Liver (tissue), 10 donors: ENCODE measurements at places on chromosomes 2 and 18.

DNA sequence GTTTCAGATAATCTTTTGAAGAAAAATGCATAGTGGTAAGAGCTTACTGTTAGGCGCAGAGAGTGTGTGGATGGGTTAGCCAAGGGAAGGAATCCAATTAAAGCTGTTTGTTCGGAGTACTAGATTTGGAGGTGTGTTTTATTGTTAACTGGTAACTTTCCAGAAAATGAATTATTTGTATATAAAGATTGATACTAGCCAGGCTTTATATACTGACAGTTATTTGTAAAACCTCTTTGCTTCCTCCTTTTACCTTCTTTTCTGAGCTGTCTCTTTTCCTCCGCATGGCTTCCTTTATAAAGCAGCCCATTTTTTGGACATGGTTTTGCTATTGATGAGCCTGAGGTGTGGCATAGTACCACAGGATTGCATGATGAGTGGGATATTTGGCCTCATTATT is 25.6 kb downstream of the SPTBN1 start:
- DNase-seq, result no peak

- no peak for DNase-seq
These were observed 4.2 kb downstream of the KYNU start for GRCh38 chr2:142881619-142882018.

DNA sequence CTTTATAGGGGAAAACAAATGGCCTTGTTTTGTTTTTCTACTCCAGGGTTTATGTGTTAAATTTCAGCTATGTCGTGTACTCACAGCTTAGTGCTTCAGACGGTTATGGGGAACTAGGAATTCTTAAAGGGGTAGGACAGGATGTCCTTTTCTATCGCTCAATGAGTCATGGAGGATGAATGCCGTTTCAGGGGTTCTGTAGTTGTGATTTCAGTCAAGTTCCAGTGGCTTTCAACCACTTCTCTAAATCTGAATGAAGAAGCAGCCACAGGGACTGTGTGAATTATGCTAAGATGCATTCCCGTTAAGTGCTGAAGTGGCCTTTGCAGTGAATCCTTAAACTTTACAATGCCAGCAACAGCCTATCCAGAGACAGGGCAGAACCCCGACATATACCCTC is 1231.7 kb upstream of the ZEB2 start:
- no peak for DNase-seq

DNA sequence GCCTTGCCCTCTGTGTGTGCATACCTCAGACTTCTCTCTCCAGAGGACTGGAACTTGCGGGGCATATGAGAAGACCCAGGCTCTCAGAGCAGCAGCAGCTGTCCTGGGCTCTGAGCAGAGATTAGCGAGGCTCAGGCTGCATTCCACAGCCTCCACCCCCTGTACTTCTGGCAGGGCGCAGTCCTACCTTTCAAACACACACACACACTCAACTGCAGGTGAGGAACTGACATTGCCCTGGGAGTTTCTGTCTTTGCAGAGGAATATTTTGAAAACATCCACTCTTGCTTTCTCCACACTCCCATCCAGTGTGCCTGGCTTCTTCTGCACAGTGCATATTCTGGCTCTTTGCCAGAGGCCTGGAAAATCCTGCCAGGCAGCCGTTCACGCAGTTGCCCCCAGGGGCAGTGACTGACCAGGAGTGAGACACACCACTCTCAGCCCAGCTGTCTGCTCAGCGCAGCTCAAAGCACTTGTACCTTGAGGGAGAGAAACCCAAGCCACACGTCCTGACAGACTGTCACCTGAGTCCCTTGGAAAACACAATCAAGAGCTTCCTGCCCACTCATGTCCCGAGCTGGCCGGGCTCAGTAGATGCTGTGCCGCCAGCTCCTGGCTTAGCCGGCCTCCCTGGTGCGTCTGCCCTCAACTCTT is 460.8 kb downstream of the RNF144A start:
- no peak for DNase-seq

GRCh38 chr2:237520290-237520689 is 33.2 kb downstream of the MLPH start:
- DNase-seq, result no peak

DNA sequence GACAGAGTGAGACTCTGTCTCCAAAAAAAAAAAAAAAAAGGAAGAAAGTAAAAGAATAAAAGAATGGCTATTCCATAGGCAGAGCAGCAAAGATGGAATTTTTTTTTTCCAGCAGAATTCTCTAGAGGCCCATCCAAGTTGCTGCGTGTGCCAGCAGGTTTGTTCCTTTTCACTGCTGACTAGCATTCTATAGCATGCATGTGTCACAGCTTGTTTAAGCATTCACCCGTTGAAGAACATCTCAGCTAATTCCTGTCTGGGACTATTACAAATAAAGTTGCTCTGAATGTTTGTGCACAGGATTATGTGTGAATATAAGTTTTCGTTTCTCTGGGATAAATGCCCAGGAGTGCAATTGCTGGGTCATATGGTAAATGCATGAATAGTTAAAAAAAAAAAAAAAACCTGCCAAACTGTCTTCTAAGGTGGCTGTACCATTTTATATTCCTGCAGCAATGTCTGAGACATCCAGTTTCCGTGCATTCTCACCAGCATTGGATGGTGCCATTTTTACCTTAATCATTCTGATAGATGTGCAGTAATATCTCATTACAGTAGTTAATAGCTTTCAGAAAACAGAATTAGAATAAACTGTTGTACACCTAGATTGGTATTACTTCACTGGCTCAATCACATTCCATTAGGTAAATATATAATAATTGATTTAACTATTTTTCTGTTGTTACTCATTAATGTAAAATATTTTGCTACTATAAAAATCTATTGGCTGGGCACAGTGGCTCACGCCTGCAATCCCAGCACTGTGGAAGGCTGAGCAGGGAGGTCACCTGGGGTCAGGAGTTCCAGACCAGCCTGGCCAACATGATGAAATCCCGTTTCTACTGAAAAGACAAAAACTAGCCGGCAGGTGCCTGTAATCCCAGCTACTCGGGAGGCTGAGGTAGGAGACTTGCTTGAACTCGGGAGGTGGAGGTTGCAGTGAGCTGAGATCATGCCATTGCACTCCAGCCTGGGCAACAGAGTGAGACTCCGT is 47.5 kb upstream of the ASAP2 start:
- no peak for DNase-seq

DNA sequence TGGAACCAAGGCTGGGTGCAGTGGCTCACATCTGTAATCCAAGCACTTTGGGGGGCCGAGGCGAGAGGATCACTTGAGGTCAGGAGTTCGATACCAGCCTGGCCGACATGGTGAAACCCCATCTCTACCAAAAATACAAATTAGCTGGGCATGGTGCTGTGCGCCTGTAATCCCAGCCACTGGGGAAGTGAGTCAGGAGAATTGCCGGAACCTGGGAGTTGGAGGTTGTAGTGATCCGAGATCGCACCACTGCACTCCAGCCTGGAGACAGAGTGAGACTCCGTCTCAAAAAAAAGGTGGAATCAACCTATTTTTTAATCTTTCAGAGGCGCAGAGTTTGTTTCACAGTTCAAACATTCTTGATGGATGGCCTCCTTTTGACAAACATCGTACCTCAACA is 24.5 kb upstream of the ATP8B1 start:
- DNase-seq, result no peak

- no peak for DNase-seq
These were observed 95.7 kb downstream of the BIRC6 start for GRCh38 chr2:32452338-32453064.

DNA sequence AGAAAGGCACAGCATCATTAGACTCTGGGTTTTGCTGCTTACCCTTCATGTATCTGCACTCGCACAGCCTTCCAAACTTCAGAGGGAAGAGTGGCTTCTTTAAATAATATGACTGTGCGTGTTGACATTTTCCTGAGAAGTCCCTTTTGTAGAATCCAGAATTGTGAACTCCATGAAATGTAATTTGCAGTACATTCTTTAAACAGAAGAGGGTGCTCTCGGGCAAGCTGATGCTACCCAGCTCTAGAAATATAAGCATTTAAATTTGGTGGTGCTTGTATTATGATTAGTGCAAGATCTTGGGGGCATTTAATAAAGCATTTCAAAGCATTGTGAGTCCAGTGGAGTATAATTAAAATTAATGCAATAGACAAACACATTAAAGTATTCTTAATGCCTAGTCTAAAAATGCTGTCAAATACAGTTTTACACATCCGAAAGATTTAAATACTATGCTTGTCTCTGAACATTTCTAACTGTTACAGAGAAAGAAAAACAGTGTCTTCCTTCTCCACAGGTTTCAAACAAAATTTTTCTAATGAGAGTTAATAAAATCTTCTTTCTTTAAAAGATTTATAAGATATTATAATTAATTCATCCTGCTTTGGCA is 17.3 kb upstream of the GTF2A1L start:
- no peak for DNase-seq

GRCh38 chr2:83665894-83666293 is 793.2 kb downstream of the SUCLG1 start:
- no peak for DNase-seq

DNA sequence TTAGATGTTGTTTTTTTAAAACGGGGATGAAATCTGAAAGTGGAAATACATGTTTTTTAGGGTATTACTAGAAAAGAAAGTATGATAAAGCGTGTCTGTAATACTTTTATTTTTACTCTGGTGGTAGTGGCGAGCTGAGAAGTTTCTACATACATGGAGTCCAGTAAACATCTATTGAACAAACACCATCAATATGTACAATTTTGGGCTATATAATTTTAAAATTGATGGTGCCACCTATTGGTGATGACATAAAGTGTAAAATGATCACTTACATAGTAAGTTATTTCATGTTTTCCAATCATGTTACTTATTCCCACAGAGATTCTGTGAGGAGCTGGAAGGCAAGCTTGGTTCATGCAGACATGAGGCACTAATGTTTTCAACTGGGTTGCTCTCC is 31.5 kb upstream of the NFE2L2 start:
- DNase-seq, result no peak

- DNase-seq, result no peak
These were observed 8.1 kb downstream of the EMILIN2 start for GRCh38 chr18:2854875-2855274.

DNA sequence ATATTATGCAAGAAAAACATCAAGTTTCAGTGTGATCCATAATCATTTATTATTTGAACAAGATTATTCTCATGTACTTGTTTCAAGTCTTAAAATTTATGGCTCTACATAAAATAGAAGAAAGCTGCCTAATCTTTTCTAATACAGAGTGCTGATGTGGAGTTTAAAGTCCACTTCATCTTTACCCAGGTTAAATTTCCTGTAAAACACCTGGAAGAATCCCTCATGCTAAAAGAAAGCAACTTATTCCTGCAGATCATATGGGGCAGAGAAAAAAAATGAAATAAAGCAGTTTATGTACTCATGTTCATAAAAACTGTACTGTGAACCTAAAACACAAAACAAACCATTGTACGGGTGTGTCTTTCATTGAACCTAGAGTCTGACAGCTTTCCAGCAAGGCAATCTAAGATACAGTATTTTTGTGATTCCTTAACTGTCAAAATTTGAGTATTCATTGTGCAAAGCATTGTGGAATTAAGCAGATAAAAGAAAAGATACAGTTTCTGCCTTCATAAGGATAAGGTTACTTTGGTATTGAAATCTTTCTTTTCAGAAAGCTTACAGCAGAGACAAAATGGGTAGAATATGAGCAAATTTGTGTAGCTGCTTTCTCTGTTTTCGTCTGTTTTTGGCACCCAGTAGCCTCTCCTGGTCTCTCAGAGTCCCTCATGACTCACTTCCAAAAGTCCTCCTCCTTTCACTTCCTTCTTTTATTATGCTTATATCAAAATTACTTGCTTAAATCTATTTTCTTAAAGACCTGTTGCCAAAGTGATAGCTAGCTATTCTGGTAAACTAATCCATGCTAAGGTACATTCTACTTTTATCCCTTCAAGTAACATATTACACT is 26.9 kb upstream of the GLS start:
- DNase-seq, result no peak

- DNase-seq, result no peak
These were observed 47.8 kb upstream of the IGFBP2 start for GRCh38 chr2:216585441-216585840.

- DNase-seq, result no peak
These were observed 6.7 kb downstream of the COA5 start for GRCh38 chr2:98601532-98602132.

- DNase-seq, result no peak
These were observed 56.2 kb downstream of the HNMT start for GRCh38 chr2:138020432-138020831.

DNA sequence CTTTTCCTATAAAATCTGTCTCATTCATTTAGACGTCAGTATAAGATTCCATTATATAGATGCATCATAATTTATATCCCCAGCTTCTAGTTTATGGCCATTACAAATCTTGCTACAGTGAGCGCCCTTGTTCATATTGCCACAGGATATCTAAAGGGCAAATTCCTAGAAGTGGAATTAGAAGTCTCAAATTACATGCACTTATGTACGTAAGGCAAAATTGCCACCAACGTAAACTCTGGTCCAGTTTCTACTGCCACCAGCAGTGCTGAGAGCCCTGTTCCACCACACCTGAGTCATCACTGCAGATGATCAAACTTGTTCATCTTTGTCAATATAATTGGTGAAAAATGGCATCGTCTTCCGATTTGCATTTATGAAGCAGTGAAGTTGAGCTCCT is 90.9 kb upstream of the ID2 start:
- DNase-seq, result no peak

GRCh38 chr2:240211598-240212424 is 71.4 kb upstream of the OTOS start:
- no peak for DNase-seq

GRCh38 chr2:147910990-147911473 is 66.2 kb downstream of the ACVR2A start:
- DNase-seq, result no peak

DNA sequence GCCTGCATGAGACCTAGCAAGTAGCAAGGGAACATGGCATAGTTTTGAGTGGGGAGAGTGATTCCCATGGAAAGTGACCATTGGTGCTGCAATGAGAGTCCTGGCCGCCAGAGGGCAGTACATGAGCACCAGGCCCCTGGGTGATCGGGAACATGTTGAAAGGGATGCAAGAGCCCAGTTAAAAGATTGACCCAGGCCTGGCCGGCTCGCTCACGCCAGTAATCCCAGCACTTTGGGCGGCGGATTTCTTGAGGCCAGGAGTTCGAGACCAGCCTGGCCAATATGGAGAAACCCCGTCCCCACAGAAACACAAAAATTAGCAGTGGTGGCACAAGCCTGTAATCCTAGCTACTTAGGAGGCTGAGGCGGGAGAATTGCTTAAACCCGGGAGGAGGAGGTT is 22.2 kb downstream of the FAP start:
- DNase-seq, result peak; percentile 57

GRCh38 chr2:23327887-23328286 is 57.1 kb upstream of the KLHL29 start:
- DNase-seq, result no peak

GRCh38 chr18:62070302-62070701 is 116.6 kb downstream of the PIGN start:
- no peak for DNase-seq

GRCh38 chr2:223088866-223089265 is 36.9 kb downstream of the KCNE4 start:
- no peak for DNase-seq

DNA sequence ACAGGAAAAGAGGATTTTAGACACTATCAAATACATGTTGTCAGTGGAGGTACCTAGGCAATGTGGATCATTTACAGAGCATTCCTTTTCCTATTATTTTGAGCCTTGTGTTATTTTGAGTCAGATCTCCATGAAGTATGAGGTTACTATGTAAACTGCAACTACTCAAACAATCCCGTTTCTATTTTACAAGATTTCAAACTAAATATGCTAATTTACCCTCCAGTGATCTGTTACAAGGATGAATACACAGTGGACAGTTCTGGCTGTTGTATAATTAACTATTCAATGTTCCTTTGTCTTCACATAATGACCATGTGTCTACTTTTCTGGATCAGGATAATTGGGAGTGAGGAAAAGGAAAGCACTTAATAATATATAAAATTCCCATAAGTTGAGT is 4.6 kb downstream of the HOXD1 start:
- no peak for DNase-seq
